ENCODE measurements at places on chromosomes 6 and 20. TPM values are rescaled to one million over a fixed set of nuclear protein-coding genes. Genes with fewer than 3 reads are reported as not detected.
A peak's percentile ranks its signal among the peaks of the same experiment; 100 is the strongest.

The PARD6B gene
- total RNA-seq = 27.4 TPM

GRCh38 chr20:38722683-38723016, 1.6 kb upstream of the SLC32A1 start:
- H3K4me1 ChIP-seq = peaks cover 6% of the 10 kb centered on the region
- peaks cover 83% of the 10 kb centered on the region for H3K27me3 ChIP-seq
- DNase-seq = peak; percentile 72
- no peaks in the 10 kb centered on the region for H3K36me3 ChIP-seq
- no peak overlapping the region for H3K27ac ChIP-seq
- H3K4me3 ChIP-seq = no peak overlapping the region

The C4A gene
- 4.3 TPM for total RNA-seq

- peaks cover 4% of the 10 kb centered on the region for H3K36me3 ChIP-seq
- DNase-seq = peak; percentile 83
- H3K4me1 ChIP-seq = no peaks in the 10 kb centered on the region
- peak overlapping the region; percentile 84 for H3K4me3 ChIP-seq
- H3K27me3 ChIP-seq = peaks cover 2% of the 10 kb centered on the region
Observed at GRCh38 chr6:7542874-7543624, 1.6 kb downstream of the DSP start.

GRCh38 chr20:4836935-4837334, 115.2 kb downstream of the PRND start:
- H3K27ac ChIP-seq = no peak overlapping the region
- DNase-seq = no peak
- no peaks in the 10 kb centered on the region for H3K4me1 ChIP-seq
- no peaks in the 10 kb centered on the region for H3K36me3 ChIP-seq
- H3K4me3 ChIP-seq = no peak overlapping the region
- H3K27me3 ChIP-seq = no peaks in the 10 kb centered on the region

DNA sequence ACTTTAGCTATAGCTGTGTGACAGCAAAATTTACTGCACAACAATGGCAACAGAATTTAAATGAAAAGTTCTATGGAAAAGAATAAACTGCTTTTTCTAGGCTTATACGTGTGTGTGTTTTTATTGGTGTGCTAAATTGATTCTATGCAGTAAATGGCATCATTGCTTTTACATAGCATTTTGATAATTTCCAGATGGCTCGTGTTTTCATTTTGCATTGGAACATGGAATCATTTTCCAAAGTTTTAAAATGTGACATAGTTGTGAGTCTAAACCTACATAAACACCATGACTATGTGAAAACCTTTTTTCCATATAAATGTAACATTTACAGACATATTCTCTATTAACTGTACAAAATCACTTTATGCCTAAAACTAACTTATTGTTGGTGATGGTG, 127.8 kb downstream of the SIM1 start:
- no peaks in the 10 kb centered on the region for H3K36me3 ChIP-seq
- no peak overlapping the region for H3K4me3 ChIP-seq
- H3K27ac ChIP-seq = no peak overlapping the region
- H3K27me3 ChIP-seq = no peaks in the 10 kb centered on the region

Data from H9 (cell line).